GM03348 (cell line): ENCODE measurements at places on chromosomes 3 and 15.

- peak; percentile 91 for DNase-seq
Measured at GRCh38 chr3:129530251-129530791, 1.9 kb downstream of the RHO start.

- no peak for DNase-seq
Measured at GRCh38 chr15:101135532-101136166, 116.2 kb downstream of the CHSY1 start.

- DNase-seq, result peak; percentile 69
Measured at GRCh38 chr3:138081371-138082084, 33.9 kb downstream of the DZIP1L start.

GRCh38 chr3:186643493-186643892 lies 3.3 kb downstream of the FETUB start:
- DNase-seq, result no peak

DNA sequence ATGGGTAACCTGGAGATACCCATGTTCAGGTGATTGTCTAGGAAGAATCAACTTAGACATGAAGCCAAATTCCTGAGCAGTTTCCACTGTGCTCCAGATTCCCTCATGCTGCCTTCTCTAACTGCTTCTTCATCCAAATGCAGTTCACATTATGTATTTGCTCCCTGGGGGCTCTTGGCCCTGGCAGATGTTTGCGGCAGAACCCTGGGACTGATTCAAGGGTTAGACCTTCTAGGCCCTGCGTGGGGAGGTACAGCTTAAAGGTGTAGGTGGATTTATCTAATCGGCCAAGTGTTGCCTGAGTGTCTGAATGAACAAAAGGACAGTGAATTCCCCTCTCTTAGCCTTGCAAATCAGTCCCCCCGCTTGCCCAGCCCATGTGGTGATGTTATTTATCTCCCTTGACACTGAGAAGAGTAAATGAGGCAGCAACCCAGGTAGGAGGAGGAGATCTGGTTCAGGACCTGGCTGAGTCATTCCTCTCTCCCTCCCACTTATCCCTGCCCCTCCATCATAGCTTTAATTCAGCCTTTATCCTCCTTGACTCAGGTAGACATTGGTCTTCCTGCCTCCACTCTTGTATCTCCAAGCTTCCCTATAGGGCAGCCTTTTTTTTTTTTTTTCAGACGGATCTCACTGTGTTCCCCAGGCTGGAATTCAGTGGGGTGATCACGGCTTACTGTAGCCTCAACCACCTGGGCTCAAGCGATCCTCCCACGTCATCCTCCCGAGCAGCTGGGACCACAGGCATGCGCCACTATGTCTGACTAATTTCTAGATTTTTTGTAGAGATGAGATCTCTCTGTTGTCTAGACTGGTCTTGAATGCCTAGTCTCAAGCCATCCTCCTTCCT lies 54.8 kb downstream of the MAGEF1 start:
- no peak for DNase-seq

GRCh38 chr3:23129817-23130216 lies 73.3 kb upstream of the UBE2E2 start:
- peak; percentile 11 for DNase-seq

- DNase-seq, result no peak
Measured at GRCh38 chr15:79661411-79661810, 229.3 kb downstream of the MINAR1 start.
